ENCODE measurements at places on chromosomes 1 and 21. TPM values are rescaled to one million over a fixed set of nuclear protein-coding genes. Genes with fewer than 3 reads are reported as not detected.

The CXADR gene
- 3.0 TPM for total RNA-seq

The NBPF6 gene
- not detected for total RNA-seq

DNA sequence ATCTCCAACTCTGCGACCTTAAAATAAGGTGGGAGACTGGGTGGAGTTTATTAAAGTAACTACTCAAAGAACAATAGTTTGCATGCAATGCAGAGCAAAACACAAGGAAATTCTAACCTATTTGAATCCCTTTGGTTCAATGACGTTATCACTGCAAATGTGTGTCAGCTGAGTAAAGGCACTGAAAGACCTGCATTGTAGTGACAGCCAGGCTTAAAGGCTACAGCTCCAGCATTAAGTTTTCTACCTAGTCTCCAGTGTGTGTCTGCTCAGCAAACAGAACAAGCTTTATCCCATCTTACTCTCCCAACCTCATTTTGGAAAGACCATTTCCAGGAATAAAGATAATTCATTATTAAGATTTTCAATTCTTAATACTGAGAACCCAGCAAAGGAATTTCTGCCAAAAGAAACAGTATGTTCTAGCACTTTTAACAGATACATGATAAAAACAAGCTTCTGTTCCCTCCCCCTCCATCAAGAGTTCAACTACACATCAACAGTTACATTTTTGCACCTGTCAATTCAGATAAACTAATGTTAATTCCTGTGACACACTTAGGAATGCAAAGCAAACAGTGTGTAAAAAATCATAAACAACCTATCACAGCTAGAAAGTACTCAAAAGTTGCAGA is 14.2 kb downstream of the PTP4A2 start:
- no peak for DNase-seq

The SEC16B gene
- total RNA-seq: 4.8 TPM

The CRP gene
- 0.22 TPM for total RNA-seq

DNA sequence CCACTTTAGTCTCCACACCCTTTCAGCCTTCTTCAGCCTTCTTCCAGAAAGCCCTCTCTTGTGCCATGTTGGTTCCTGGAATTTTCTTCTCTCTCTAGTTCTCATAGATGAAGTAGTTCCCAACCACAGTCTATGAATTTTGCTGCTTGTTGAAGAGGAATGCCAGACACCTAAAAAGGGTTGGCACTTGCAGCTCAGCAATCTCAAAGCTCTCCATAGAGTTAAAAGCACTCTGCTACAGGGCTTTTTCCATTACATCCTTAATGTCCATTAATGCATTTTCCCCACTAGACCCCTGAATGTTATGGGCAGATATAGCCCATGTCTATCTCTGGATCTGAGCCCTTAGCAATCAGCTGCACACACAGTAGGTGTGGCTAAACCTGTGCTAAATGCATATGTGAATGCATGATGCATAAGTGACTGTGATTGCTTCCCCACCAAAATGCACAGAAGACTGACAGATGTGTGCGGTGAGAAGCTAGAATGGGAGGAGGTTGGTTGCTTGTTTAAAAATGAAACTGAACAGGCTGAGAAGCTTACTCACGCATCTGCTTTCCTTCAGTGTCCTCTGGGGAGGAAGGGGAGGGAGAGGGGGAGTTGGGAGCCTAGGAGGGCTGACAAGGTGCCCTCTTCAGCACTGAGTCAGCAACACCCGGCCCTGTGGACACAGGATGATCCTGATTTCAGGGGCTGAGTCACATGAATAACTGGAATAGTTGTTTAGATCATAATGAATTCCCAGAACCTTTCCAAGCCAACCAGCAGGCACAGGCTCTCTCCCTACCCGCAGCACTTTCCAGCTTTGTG is 146.1 kb upstream of the FGGY start:
- DNase-seq: peak; percentile 79

DNA sequence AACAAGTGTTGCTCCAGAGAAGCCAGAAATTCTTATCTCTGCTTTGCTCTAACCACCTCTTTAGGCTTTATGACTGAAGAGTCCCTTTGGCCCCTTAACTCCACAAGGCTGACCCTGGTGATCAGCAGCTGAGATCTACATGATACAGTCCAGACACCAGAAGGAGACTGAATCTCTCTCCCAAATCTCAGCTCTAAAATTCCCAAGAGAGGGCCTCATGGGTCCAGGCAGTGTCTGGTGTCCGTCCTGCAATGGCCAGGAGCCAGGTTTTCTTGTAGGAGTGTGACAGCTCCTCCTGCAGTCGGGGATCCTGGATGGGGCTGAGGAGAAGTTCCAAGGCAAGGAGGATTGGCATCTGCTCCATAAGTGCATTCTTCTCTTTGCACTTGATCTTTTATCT is 35.3 kb downstream of the L1TD1 start:
- DNase-seq: no peak

- no peak for DNase-seq
Measured at GRCh38 chr1:230682882-230683610, 30.9 kb downstream of the AGT start.

GRCh38 chr1:193674292-193674944 is 488.0 kb upstream of the B3GALT2 start:
- DNase-seq: no peak

The ITLN1 gene
- total RNA-seq: 1.5 TPM

The ANGPTL7 gene
- 159 TPM for total RNA-seq

The AVPR1B gene
- not detected for total RNA-seq

GRCh38 chr1:29516063-29516820 is 279.9 kb downstream of the PTPRU start:
- DNase-seq: peak; percentile 17

- no peak for DNase-seq
Measured at GRCh38 chr1:203558064-203558760, 64.3 kb downstream of the OPTC start.

GRCh38 chr1:226671277-226671676 is 67.8 kb downstream of the ITPKB start:
- no peak for DNase-seq

The CD2 gene
- 2.1 TPM for total RNA-seq

GRCh38 chr1:162902416-162902815 is 41.4 kb upstream of the CCDC190 start:
- no peak for DNase-seq

- DNase-seq: no peak
Measured at GRCh38 chr1:67682659-67683197, 2.3 kb upstream of the GADD45A start.

- peak; percentile 67 for DNase-seq
Measured at GRCh38 chr21:43864313-43864961, 586 bp upstream of the AGPAT3 start.

- DNase-seq: no peak
Measured at GRCh38 chr1:232942413-232943294, 7.8 kb upstream of the NTPCR start.

- DNase-seq: no peak
Measured at GRCh38 chr1:27527223-27527889, 37.4 kb upstream of the WASF2 start.
